ENCODE measurements at places on chromosomes 5 and 9. TPM values are rescaled to one million over a fixed set of nuclear protein-coding genes. Genes with fewer than 3 reads are reported as not detected.

AMBP gene
- total RNA-seq: not detected

- DNase-seq: no peak
Measured at GRCh38 chr5:129082225-129083136, 12.1 kb upstream of the ISOC1 start.

LAMC3 gene
- 4.8 TPM for total RNA-seq

RLN2 gene
- not detected for total RNA-seq

DNA sequence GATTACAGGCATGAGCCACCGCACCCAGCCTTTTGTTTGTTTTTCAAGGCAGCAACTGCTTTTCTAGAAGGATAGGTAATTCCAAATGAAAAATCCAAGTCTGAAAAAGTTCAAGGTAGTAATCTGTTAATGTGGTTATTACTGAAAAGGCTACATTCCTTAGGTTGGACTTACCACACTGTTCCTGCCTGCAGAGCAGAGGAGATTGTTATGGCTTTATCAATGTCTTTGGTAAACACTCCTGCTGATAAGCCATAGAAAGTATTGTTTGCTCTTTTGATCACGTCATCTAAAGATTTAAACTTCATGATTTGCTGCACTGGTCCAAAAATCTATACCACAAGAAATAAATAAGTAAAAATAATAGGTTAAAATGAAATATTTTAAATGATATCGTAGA lies 43.4 kb downstream of the ALDH1A1 start:
- DNase-seq: no peak

DNA sequence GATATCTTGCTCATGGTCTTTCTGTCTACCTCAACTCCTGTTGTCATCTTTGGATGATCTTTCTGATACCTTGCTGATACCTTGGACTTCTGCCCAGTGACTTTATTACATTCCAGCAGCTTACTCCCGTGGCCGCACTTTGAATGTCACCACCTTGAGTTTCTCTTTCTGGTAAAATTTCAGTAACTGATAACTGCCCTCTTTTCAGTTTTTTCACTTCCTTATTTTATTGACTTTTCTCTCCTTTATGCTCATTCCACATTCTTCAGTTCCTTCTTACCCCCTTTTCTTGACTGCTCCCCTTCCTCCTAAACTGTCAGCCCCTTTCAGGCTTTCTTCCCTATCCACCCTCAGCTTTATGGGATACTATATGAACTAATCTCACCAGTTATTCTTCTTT lies 7.0 kb upstream of the FBXO4 start:
- no peak for DNase-seq

DNA sequence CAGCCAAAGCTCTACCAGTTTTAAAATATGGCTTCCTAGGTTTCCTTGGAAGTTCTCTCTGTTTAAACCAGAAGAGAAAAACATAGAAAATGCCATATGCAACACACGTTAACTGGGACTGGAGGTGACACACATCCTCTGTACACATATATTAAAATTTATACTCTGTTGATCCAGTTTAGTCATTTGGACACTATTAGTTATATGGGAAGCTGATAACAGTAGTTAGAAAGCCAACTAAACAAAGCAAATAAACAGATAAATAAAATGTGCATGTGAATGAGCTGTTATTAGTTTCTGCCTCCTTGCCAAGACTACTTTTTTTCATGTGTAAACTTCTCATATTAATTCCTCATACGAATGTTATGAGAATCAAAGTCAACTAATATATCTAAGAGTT lies 1249.2 kb upstream of the CDH6 start:
- no peak for DNase-seq

All from mesenteric fat pad (tissue), 1 donor.